ENCODE measurements at places on chromosomes 4 and X.

DNA sequence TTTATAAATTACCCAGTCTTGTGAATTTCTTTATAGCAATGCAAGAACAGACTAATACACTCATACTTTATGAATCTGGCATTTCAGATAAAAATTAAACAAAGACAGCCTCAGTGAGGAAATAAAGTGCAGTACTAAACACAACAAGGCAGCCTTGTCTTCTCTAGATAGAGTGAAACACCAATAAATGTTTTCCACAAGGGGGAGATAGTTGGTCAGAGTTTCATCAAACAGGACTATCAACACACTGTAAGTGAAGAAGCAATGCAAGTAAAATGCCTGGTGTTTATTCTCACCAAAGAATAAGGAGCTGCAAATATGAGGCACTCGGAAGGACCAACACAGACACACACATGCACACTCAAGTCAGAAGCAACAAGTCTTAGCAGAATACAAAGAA is 62.8 kb downstream of the FAM9B start:
- DNase-seq = peak; percentile 61

- no peak for DNase-seq
Observed at GRCh38 chr4:55372259-55372658, 23.5 kb upstream of the TMEM165 start.

DNA sequence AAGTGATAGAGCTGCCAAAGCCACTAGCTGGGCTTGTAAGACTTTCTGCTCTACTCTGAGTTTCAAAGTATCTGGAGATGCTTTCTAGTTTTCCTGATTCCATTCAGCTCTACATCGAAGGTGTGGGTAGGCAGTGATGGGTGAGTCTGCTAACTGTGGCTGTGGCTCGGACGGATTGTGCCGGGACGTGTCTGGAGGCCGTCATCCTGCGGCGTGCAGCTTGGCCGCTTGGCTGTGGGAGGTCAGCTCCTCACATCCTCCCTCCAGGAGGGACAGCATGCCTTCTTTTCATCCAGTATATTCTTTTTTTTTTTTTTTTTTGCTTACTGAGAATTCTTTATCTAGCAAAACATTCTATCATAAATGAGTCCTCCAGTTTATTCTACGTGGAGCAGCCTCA is 77.9 kb upstream of the AADAT start:
- DNase-seq = no peak

GRCh38 chr4:80079255-80079923 is 6.4 kb upstream of the ANTXR2 start:
- DNase-seq = no peak

DNA sequence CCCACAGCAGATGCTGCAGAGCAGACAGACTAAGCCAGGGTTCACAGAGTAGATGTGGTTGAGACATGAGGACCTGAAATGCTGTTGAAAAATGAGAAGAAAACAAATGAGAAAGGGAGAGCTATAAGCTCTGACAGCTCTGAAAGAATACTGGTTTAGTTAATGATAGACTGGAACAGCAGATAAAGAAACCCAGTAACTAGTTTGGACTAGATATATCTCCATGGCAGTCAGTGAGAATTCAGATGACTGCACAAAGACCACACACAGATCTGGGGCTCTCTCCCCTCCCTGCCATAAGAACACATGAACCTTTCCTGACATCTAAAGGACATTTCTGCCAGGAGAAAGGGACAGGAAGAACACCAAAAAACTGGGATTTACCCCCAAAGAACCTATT is 8.2 kb downstream of the NAA11 start:
- no peak for DNase-seq

- no peak for DNase-seq
Observed at GRCh38 chr4:54548098-54548620, 109.6 kb upstream of the KIT start.

DNA sequence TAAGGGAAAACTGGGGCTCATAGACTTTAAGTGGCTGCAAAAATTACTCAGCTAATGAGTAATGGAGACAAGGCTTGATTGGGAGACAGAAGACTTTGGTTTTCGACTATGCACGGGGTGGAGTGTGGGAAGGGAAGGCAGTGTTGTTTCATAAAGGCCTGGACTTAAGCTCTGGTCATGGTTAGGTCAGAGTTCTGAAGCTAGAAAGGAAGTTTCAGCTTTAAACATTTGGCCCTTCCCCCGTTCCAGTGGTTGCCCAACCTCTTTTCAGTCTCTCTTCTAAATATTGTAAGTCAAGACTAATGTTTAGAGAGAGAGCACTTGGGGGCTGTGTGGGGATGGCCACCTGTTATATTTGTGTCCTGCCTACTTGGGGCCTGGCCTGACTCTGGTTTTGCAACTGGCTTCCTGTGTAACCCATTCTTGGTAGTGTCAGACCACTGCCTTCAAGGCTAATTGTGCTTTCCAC is 21.0 kb downstream of the MSN start:
- no peak for DNase-seq

GRCh38 chr4:110075083-110075738 is 123.2 kb downstream of the ELOVL6 start:
- no peak for DNase-seq

- DNase-seq = no peak
Observed at GRCh38 chr4:3320361-3321023, 27.7 kb downstream of the RGS12 start.

GRCh38 chr4:114021451-114021850 is 42.0 kb upstream of the ARSJ start:
- no peak for DNase-seq
